ENCODE measurements at places on chromosomes 12 and 14.

GRCh38 chr12:118183155-118183554, 47.2 kb downstream of the PEBP1 start:
- DNase-seq = no peak

DNA sequence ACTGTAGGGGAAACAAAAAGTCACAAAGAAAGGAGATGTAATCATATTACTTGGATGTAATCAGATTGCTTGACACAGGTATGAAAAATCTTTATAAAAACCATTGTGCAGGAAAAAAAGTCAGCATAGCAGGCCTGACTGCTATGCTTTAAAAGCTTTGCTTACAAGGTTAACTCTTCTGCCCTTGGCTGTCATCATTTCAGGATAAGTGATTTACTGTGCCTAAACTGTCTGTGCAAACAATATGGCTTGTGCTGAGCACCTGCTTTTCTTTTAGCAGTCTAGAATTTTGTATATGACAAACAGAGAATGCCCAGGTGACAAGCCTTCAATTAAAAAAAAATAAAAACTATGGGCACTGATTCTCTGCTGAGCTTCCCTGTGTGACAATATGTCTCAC, 63.8 kb upstream of the PLEKHG7 start:
- no peak for DNase-seq

DNA sequence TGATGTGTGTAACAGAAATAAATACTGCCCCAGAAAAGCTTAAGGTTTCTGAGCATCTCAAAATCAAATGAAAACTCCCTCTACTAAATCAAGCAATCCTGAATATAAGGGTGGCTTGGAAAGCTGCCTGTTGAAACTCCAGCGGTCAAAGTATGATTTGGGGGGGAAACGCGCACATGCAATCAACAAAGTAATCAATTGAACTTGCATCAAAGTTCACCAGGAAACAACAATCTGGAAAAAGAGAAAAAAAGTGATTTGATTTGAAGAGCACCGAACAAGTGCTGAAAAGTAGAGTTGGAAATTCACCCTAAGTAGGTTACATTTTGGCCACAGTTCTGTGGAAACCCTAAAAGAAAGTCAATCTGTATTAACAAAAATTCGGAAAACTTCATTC, 700 bp downstream of the CNIH1 start:
- DNase-seq = no peak

DNA sequence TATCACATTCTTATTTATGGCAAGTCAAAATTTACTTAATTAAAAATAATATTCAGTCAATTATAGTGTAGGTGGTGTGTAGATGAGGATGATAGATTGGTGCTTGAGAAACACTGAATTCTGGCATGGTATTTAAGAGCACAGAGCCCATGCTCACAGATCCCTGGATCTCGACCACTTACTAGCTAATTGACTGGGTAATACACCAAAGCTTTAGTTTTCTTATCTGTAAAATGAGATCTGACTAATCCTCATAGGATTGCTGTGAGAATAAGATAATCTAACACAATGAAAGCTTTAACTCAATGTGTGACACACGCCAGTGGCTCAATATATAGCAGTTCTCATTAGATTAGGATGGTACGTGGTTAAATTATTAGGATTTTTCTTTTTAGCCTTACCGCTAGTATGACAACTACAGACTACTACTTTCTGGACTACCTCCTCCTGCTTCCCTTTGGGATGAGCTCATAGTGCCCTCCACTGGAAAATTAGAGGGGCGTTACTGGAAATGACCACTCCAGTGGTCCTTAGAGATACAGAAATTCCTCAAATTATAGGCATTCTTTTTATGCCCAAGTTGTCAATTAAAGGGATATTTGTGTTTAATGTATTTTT, 482.8 kb upstream of the TBX3 start:
- DNase-seq = no peak

DNA sequence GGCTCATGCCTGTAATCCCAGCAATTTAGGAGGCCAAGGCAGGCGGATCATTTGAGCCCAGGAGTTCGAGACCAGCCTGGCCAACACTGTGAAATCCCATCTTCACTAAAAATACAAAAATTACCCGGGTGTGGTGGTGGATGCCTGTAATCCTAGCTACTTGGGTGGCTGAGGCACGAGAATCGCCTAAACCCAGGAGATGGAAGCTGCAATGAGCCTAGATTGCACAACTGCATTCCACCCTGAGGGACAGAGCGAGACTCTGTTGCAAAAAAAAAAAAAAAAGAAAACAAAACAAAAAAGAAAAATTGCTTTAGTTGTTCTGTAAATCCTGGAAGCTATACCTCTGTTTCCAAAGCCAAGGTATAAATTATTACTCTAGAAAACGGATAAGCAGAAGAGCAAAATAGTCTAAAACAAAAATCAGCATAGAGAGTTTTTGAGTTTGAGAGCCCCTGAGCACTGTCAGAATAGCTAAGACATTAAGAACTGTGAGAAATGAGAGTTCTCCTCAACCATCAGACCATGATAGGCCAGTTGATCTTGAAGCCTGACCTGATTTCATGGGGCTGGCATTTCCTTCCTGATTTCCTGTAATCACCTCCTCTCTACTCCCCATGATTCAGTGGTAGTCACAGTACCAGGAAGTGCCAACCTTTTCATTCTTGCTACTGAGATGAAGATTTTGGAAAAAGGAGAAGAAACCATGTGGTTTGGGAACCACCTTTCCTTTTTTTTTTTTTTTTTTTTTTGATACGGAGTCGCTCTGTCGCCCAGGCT, 31.7 kb downstream of the ATP2A2 start:
- peak; percentile 59 for DNase-seq

- DNase-seq = peak; percentile 62
Measured at GRCh38 chr12:851913-852312, 97.6 kb downstream of the RAD52 start.

DNA sequence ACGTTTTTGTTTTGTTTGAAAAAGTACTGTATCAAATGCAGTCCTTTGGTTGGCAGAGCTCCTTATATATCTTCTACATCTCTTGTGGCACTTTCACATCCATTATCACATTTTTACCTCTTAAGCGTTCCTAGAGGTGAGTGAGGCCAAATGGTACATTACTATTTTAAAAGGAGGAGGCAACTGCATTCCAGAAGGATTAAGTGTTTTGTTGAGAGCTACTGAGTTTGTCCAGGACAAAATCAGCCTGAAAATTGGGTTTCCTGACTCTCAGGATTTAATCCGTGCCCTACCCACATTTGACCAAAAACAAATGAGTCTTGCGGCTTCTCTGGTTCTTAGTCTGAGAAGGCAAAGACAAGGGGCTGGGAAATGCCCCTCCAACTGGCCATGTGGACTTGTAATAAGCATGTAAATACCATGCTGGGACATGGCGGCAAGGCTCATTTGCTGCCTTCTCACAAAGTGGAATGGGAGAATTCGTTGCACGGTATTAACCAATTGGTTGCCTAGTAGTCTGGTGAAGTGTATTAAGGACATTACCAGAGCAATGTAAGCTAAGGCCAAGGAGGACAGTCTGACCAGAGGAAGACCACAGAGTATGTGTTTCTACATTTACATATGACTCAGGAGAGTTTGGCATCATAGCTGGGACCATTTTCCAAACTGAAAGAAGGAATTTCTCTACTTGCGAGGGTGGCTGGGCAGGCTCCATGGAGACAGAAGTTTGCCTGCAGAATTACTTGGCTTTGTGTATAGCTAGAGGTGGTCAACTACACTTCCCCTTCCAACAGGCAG, 175.8 kb upstream of the PLXNC1 start:
- no peak for DNase-seq

DNA sequence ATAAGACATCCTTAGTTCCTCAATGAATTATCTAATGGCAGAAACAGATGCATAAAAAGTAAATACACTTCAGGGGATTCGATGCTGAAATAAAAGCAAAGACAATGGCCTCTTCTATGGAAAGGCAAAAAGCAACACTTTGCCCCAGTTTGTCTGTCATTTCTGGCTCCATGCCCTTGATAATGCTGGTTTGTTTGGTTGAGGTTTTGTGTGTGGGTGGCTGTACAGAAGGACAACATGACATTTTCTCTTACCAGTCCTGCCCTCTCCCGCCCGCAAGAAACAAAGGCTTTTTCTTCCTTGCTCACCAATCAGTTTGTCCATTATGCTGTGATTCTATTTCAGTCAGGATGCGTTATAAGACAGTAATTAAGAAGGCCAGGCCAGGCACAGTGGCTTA, 18.1 kb upstream of the WDR89 start:
- no peak for DNase-seq

DNA sequence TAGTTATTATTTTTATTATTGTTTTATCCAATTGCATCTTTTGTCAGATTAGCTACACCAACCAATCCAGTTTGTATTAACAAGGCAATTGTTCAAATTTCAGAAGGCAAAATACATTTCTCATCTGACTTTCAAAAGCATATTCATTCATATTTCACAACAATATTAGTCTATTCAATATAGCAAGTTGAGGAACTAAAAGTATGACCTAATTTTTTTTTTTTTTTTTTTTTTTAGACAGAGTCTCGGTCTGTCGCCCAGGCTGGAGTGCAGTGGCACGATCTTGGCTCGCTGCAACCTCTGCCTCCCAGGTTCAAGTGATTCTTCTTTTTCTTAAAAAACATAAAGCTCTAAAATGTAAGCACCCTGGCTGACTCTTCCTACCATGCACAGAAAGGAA, 17.3 kb downstream of the COX14 start:
- no peak for DNase-seq

- no peak for DNase-seq
Measured at GRCh38 chr12:108815875-108816594, 41.3 kb downstream of the SSH1 start.

- no peak for DNase-seq
Measured at GRCh38 chr12:106189341-106189740, 50.6 kb upstream of the NUAK1 start.

DNA sequence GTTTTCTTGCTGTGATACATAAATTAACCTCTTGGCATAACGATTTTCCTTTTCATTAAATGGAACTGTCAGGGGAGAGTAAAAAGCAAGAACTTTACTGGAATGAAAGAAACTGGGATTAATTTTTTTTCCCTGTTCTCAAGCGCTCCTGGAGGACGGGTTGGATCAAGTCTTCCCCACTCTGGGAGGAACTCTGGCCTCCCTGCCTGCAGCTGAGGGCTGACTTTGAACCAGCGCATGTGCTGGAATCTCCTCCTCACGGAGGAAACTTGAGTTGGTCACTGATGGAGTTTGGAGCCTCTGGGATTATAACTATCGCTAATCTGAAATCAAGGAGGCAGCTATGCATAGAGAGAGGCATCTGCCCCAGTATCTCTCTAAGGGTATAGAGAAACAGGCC, 406.4 kb upstream of the TMEM132C start:
- DNase-seq = no peak
